ENCODE measurements at places on chromosomes 5 and 9.

DNA sequence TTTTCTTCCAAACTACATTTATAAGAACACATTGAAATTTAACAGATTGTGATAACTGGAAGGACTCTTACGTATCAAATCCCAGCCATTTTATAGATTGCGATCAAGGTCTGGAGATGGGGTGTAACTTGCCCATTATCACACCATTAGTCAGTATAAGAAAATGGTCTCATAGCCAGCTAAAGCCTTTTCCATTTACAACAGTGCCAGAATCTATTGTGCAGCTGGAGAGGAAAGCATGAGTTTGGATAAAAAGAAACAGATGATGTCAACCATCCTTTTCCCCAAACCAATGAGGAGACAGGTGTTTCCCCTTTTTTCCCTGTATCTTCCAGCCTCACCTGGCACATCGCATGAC, 658.8 kb downstream of the ACTL7B start:
- no peak for DNase-seq

GRCh38 chr9:107336718-107337360, 53.8 kb downstream of the RAD23B start:
- DNase-seq: no peak

DNA sequence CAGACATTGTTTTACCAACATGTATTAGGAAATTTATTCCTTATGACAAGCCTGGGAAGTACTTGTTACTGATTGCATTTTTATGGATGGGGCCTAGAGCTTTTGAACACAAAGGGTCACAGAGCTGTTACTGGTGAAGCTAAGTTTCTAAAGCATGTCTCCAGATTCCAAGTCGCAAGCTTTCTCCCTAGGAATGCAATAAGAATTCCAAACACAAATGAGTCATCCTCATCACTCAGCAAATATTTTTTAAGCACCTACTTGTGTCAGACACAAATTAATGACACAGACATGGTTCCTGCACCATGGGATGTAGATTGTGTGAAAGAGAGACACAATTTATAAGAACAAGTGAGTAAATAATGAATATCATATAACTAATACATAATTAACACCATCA, 11.0 kb upstream of the SH3RF2 start:
- DNase-seq: no peak

DNA sequence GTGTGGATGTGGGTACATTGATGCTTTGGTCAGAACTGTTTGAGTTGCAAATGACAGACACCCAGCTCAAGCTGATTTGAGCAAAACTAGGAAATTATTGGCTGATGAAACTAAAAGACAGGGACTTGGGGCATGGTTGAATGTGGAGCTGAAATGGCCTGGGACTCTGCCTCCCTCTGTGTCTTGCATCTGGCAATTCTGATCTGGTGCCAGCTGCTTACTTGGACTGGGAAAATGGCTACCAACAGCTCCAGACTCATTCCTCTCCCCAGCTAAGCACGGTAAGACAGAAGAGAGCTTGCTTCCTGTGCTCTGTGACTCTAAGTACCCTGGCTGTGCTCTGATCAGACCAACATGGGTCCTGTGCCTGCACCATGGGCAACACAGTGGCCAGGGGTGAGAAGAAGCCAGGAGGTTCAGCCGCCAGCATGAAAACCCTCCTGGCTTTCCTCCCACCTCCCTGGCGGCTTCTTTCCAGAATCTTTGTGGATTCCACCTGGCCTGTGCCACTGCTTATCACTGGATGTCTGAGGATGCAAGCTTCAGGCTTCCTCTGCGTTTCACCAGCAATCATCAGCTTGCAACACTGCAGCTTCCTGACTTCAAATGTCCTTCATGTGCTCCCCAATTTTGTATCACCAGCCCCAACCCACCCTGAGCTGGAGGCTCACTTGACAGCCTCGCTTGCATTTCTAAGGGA, 44.1 kb downstream of the C5orf15 start:
- no peak for DNase-seq

GRCh38 chr5:53170746-53171349, 61.3 kb upstream of the MOCS2 start:
- no peak for DNase-seq

DNA sequence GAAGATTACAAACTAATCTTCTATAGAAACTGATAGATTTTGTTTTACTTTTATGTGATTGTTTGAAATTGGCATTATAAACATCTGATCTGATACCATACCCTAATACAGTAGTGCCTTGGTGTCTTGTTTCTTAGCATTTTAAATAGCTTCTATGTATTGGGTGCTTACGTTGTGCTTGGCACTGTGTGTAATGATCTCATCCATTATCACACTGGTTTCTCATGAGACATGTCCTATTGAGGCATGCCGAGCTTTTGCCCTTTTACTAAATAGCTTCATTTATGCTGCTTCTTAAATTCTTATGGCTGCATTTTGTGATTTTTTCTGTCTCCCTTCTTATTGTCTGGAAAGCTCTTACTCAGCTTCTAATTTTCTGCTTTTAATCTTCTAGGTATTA, 48.2 kb upstream of the TLR4 start:
- DNase-seq: no peak

- DNase-seq: no peak
These were observed 174.2 kb upstream of the CDH12 start for GRCh38 chr5:23027331-23027730.

DNA sequence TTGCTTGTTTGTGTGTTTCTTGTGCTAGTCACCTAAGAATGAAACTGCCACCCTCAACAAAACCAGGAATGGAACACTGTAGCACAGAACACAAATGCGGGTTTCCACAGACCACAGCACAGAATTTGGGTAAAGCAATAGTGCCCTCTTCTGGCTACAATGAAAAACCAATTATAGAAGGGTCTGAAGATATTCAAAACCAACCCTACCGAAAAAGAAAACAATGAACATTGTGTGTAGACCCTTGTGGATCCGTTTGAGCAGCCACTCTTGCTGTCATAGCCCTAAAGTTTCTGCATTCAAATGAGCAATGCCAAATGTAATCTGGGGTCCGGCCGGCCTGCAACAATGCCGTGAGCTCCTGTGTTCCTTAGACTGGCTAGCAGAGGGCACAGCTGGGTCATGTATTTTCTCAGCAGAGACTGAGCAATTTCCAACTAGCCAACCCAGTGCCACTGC, 8.3 kb upstream of the ENC1 start:
- DNase-seq: no peak

GRCh38 chr5:37662789-37663485, 176.9 kb downstream of the GDNF start:
- no peak for DNase-seq

DNA sequence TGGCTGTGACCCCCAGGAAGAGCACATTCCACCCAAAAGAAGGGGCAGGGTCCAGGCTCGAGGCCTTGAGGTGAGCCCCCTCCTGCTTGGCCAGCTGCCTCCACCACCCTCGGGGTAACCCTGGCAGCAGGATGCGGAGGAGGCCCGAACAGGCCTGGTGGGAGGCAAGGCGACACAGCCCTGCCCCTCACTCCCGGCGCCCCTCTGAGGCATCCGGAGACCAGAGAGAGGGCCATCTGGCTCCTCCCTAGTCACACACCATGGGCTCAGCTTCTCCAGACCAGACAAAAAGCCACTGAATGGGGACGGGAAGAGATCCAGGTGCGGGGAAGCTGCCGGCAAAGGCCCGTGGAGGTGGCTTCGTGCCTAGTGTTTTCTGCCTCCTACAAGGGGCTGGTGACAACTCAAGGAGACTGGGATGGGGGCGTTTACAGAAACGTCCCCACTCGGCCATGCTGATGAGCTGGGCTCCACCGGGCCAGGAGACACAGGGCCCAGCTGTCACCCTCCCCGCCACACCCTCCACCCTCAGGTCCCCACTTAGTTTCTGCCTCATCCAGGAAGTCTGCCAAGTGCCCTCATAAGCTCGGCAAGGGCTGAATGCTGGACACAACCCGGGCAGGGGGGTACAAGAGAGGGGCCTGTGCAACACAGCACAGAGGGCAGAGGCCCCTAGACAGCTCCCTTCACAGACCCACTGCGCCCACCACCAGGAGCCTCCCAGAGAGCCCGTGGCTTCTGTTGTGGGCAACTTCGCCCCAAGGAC, 41.9 kb downstream of the NACC2 start:
- no peak for DNase-seq

DNA sequence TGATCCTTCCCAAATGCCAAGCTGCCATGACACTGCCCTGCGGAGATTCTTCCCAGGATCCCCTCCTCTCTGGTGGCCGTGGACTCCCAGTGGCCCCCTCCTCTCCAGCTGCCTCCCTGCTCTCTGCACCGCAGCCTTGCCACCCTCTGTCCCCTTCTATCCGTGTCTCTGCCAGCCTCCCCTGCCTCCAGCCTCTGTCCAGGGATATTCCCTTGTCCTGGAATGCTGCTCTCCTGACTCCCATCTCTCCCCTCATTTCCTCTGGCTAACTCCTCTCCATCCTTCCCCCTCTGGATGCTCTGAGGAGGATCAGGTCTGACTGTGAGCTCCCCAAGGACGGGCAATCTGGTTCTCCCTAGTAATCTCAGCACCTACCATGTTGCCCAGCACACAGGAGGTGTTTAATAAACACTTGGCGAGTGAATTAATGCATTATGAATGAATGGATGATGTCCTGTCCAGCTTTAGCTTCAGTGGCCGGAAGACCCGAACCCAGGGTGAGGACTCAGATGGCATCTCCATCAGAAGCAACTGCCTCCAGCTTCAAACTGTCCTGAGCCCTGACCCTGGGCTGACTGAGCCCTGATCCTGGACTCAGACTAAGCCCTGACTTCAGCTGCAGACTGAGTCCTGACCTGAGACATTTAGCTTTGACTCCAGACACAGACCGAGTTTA, 7.5 kb upstream of the CRB2 start:
- no peak for DNase-seq

- no peak for DNase-seq
These were observed 13.9 kb downstream of the PRRC2B start for GRCh38 chr9:131407717-131408195.

- no peak for DNase-seq
These were observed 11.9 kb downstream of the VAV2 start for GRCh38 chr9:133979921-133980863.
